Activated CD4-positive, alpha-beta memory T cell treated with anti-CD3 and anti-CD28 coated beads for 36 hours (primary cell): ENCODE measurements at places on chromosomes 2 and 18.

- DNase-seq, result no peak
Observed at GRCh38 chr2:208643145-208643544, 236.6 kb downstream of the PTH2R start.

- no peak for DNase-seq
Observed at GRCh38 chr2:182020286-182021070, 34.8 kb downstream of the PPP1R1C start.

DNA sequence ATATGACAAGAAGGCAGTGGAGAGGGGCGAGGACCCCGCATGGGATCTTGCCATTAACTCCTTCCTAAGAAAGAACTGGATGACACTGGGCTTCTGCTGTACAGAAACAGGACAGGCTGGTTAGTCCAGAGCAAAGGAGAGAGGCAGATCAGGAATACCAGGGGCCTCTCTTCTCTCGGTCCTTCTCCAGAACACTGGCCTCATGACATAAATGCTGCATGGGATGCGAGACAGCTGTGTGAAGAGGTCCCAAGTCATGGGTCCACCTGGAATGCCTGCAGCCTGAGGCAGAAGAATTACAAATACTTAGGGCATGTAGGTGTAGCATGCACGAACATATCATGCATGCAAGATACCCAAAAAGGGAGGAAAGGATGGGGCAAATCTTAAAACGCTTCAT, 9.1 kb downstream of the MBOAT2 start:
- DNase-seq, result no peak

DNA sequence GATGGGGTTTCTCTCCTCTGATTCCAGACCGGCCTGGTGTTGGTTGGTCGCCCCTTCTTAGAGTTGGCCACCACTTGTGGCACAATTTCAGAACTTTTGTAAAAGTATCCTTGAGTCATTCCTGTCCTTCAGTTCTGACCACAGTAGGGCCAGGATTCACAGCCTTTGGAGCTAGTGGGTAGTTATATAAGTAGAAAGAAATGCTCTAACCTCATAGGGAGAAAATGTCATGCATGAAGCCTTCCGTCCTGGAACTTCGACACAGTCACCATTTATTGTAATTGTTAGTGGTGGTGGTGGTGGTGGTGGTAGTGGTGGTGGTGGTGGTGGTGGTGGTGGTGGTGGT, 65.4 kb downstream of the EPAS1 start:
- no peak for DNase-seq

DNA sequence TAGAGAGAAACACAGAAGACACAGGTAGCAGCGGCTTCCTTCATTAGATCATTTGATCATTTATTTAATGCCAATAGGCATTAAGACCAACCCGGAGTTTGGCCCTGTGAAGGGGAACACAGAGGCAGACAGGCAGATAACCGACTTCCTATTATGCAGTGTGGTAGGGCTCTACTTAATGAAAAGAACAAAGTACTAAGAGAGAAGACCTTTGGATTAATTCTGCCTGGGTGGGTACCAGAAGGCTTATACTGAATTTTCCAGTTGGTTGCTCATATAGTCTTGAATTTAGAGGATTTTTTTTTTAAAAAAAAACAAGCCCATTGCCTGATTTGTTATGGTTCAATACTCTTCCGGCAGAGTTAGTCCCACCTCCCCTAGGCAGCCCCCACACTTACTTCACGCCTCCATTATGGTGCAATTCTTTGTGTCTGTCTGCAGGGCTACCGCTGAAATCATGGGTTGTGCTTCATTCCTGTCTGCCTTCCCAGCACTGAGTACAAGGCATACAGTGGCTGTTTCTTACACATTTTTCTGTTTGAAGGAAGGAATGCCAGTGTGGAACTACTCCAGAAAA, 244.3 kb upstream of the APCDD1 start:
- DNase-seq, result no peak

GRCh38 chr2:45301307-45302277, 292.3 kb upstream of the SIX2 start:
- no peak for DNase-seq

DNA sequence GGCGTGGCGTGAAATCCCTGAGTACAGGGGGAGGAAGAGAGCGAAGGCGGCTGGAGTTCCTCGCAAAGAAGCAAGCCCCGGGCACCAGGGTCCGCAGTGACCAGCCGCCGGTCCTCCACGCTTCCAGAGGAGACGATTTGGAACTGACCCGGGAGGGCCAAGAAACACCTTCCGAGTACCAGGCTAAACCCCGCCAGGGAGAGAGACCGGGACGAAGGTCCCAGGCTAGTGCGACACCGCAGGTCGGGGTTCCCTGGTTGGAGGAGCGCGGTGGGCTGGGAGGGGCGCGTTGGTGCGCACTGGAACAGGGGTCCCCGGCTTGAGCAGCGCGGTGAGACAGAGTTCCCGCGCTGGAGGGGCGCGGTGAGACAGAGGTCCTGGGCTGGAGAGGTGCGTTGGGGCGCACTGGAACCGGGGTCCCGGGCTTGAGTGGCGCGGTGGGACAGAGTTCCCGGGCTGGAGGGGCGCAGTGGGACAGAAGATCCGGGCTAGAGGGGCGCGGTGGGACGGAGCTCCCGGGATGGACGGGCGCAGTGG, 901 bp downstream of the WDFY1 start:
- DNase-seq, result peak; percentile 45

- DNase-seq, result no peak
Observed at GRCh38 chr2:50879457-50879856, 152.5 kb downstream of the NRXN1 start.

GRCh38 chr2:11389052-11389420, 44.6 kb upstream of the ROCK2 start:
- no peak for DNase-seq

GRCh38 chr2:73292906-73293533, 328 bp downstream of the EGR4 start:
- DNase-seq, result peak; percentile 23

DNA sequence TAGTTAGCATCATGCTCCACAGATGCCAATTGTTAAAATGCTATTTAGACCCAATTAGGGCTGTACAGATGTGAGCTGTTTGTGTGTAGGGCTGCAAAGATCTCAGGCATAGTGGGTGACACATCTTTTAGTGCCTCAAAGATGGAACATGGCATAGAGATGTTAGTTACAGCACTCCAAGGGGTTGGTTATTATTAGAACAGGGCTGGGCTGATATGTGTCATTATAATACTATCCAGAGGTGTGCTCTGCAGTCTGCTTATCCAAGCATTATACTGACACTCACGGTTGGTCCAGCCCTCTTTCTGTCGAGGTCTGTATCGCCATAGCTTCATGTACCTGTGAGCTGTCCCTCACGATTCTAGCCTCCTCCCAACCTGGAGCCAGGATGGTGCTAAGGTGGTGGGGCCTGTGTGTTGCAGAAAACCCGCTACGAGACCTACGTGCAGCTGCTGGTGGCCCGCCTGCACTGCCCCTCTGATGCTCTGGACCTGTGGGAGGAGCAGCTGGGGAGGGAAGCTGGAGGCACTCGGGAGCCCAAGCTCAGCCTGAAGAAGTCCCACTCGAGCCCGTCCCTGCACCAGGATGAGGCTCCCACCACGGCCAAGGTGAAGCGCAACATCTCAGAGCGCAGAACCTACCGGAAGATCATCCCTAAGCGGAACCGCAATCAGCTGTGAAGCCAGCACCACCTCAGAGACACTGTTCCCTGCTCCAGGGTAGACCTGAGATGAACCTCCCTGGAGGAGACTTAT, 27.1 kb downstream of the PSD4 start:
- DNase-seq, result no peak

DNA sequence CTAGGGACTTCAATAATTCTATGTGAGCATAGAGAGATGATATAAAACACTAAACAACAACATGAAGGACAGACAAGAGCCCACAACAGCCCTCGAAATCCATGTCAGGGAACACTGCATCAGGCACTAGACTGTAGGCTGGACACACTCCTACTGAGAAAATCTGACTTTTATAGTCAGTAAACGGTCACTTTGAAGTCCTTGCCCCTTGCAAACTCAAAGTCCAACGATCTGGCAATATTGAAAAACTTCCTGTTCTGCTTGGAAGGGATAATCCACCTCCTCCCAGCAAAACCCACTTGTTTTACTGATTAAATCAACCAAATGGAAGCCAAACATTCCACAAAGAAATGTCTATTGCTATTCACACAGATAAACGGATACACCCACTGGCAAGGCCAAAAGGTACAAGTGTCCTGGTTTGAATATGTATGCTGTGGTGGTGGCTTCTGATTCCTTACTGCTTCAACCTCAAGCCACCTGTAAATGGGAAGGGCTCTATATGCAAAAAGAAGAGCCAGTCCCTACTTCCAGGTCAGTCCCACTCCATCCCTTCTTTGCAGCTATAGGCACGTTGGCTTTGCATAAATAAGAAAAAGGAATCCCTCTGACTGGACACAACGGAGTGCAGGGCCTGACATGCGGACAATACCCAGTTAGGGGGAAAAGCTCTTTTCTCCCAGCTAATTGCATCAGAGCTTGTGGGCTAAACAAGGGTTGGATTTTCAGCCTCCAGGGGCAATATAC, 56.6 kb downstream of the STK39 start:
- DNase-seq, result no peak

DNA sequence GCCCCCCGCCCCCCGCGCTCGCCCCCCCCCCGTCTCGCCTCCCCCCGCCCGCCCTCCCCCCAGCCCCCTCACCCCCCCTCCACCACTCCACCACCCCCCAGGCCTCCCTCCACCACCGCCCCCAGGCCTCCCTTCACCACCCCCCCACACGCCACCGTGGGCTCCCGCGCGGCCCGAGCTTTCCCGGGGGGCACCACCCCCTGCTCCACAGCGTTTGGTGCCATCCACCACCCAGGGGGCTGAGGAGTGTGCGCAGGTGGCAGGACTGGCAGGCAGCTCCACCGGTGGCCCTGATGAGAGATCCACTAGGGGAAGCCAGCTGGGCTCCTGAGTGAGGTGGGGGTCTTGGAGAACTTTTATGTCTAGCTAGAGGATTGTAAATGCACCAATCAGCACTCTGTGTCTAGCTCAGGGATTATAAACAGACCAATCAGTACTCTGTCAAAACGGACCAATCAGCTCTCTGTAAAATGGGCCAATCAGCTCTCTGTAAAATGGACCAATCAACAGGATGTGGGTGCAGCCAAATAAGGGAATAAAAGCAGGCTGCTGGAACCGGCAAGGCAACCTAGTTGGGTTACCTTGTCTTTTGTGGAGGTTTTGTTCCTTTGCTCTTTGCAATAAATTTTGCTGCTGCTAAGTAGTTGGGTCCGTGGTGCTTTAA, 43.0 kb upstream of the ITSN2 start:
- DNase-seq, result no peak

- no peak for DNase-seq
Observed at GRCh38 chr2:46381263-46381849, 84.1 kb downstream of the EPAS1 start.

DNA sequence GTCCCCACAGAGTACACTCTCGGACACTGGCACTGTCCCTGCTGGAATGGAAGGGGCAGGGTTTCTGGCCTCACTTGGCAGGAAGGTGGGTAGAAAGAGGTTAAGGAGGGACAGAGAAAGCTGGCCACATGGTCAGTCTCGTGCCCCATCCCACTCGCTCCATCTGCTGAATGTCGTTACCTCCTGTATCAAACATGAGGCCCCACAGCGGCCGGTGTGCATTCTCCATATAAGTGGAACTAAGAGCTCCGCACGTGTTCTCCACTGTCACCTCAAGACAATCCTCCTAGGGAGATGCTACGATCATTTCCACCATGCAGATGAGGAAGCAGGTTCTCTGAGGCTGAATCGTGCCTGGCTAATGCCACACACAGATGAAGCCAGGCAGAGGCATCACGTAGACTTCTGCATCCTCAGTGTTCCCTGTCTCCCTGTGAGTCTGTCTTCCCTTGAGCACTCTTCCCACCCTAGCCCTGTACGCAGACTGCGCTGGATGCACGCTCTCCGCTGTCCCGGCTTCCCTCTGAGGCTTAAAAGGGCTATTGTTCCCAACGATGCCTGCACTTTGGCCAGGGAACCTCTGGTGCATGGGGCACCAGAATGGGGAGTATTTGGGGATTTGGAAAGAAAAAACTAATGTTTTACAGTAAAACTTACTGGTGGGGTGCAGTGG, 35.1 kb downstream of the MAL start:
- DNase-seq, result no peak

DNA sequence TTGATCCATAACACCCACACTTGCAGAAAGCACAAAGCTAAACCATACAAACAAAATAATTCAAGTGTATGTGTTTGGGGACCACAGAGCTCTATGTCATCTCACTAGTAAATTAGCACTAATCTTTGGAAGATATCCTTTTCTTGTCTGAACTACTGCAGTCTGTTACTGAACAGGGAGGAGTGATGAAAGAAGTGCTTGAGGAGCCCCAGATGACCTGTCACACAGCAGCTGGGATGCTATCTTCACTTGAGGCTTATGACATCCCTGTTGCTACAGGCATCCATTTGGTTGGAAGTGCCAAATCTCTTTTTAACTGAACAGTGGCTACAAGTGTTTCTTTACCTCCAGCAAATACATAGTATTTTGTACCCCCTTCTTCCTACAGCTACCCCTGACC, 386.3 kb upstream of the CHAC2 start:
- no peak for DNase-seq

DNA sequence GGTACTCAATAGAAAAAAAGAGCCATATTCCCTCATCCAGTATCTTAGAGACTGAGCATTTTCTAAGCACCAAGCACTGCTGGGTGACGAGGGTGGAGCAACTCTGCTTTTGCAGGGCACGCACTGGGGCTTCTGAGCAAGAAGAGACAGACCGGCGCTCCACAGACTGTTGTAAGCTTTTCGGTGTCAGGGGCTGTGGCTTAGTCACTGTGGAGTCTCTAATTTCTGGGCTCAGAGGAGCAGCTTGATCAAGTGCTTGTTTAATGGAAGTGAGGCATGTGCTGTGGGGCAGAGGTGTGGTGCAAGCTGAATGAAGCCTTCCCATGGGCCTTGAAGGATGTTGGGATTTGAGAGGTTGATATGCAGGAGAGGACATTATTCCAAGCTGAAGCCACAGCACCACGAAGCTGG, 227.1 kb downstream of the MYCN start:
- DNase-seq, result no peak

GRCh38 chr2:237726401-237726830, 72.2 kb upstream of the RBM44 start:
- no peak for DNase-seq

GRCh38 chr18:13359210-13359609, 140.7 kb downstream of the LDLRAD4 start:
- DNase-seq, result no peak

GRCh38 chr2:230589497-230590015, 123.1 kb upstream of the CAB39 start:
- DNase-seq, result peak; percentile 61

GRCh38 chr2:75800456-75800855, 89.7 kb upstream of the GCFC2 start:
- DNase-seq, result no peak

DNA sequence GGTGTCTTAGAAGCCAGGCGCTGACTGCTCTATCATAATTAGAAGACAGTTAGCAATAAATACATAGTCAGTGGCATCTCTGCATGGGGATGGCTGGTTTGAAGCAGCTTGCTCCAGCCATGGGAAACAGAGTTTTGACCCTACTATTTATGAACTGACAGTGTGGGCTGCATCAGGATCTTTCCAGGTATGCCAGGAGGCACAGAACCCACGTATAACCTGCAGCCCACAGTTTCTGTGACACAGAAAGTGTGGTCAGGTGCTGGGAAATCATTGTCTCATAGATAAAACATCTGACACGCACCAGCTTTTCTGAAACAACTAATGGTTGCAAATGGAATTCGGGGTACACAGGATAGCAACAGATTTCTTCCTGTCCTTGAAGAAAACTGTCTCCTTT, 34.7 kb downstream of the INPP4A start:
- DNase-seq, result peak; percentile 50
